ENCODE measurements at places on chromosomes 13 and 19.

DNA sequence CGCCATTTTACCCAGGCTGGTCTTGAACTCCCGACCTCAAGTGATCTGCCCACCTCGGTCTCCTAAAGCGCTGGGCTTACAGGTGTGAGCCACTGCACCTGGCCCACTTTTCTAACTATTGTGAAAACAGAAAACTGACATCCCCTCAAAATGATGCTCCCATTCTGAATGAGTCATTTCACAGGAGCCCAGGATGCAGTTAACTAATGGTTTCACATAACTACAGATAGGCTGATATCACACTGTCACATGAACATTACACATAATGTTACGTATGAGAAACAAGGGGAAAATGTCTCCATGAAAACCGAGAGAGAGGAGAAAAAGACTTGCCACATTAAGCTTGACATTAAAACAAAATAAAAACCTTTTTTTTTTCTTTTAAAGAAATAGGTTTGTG lies 37.5 kb downstream of the N4BP2L2 start:
- DNase-seq = no peak

- DNase-seq = no peak
Measured at GRCh38 chr13:112700291-112701060, 10.6 kb downstream of the ATP11A start.

DNA sequence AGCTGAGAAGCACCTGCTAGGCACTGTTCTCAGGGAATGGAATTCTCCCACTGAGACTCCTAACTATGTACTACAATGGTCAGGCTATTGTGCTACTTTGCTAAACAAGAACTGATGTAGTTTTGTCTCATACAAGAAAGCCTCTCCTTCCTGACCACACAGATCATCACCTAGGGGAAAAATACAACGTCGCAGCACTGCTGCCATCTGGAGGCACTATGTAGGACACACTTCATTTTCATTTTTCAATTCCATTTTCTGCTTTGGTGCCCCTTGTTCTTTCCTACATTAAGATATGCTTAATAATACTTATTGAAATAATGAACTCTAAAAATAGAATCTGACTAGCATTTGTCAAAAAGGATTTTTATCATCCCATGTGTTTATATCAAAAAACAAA lies 21.1 kb downstream of the PROSER1 start:
- DNase-seq = no peak

DNA sequence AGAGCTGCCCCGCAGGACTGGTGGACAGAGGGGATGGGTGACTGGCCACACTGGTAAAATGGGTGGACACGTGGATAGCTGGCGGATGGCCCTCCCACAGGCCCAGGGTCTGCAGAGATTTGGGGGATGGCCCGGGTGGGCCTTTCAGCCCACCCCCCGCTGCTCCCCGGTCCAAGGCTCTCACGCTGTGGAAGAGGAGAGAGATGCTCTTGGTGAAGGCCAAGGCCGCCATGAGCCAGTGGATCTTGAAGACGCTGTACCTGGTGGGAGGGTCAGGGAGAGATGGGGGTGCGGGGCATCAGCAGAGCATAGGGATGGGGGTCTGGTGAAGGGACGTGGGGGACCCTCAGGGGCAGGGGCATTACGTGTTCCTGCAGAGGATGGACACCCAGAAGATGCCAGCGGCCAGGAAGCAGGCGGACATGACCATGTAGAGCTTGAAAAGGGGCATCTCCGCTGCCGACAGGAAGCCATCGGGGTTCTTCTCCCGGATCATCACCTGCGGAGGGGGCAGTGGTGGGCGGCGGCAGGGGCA lies 4.5 kb downstream of the GPR108 start:
- no peak for DNase-seq

DNA sequence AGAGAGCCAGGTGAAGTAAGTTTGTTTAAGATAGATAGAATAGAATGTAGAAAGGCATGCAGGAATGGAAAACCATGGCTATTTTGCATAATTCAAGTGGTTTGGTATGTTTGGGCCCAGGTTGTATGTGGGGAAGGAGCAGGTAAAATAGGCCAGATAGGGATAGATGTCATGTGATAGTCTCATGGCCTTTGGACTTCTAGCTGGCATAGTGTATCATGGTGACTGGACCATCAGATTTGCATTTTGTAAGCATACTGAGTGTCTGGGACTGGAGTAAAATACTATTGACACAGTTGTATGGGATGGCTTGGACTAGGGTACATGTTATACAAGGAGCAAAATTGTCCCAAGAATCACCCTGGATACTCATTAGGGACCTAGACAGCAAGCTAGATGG lies 38.9 kb downstream of the COG3 start:
- DNase-seq = no peak

GRCh38 chr13:100815476-100816046 lies 141.0 kb upstream of the TMTC4 start:
- no peak for DNase-seq

GRCh38 chr19:8148410-8149260 lies 757 bp downstream of the FBN3 start:
- DNase-seq = no peak

DNA sequence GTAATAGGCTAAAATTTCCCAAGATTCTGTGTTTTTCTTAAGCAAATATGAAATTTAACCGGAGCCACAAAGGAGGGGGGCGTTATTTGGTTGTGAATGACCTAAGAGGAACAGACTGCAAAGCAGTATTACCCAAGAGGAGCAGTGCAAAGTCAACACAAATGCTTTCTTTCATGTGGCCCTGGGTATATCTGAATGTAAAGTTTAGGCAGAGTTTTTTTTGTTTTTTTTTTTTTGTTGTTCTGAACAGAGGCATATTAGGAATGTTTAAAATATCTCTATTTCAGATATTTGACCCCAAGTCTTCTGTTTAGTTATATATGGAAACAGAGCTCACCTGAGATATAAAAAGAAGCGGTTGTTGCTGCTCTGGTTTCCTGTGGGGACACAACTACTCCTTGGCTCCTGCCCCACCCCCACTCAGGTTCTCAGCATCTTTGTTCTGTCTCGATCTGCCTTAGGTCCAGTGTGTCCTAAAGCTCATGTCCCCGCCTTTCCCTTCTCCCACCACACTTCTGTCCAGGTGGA lies 220.7 kb downstream of the RFC3 start:
- no peak for DNase-seq

- DNase-seq = no peak
Measured at GRCh38 chr13:110398564-110399507, 91.8 kb downstream of the COL4A2 start.

DNA sequence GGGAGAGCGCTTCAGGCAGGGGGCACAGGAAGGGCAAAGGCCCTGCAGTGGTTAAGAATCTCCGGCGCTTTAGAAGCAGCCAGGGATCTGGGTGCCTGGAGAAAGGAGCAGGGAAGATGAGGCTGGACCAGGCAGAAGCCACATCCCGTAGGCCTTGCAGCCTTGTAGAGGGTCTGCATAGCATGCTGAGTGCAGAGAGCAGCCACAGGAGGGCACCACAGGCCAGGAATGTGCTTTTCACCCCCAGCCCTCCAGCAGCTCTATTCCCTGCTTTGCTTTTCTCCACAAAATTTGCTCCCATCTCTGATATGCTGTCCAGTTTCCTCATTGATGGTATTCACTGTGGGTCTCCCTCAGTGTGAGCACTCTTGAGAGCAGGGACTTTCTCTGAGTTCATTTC lies 5.7 kb downstream of the WDR62 start:
- DNase-seq = no peak

GRCh38 chr19:11763117-11763516 lies 3.7 kb upstream of the ZNF441 start:
- DNase-seq = no peak

- no peak for DNase-seq
Measured at GRCh38 chr19:19747357-19748220, 14.7 kb upstream of the ZNF14 start.

GRCh38 chr19:34173193-34173956 lies 1.1 kb downstream of the LSM14A start:
- DNase-seq = peak; percentile 30

DNA sequence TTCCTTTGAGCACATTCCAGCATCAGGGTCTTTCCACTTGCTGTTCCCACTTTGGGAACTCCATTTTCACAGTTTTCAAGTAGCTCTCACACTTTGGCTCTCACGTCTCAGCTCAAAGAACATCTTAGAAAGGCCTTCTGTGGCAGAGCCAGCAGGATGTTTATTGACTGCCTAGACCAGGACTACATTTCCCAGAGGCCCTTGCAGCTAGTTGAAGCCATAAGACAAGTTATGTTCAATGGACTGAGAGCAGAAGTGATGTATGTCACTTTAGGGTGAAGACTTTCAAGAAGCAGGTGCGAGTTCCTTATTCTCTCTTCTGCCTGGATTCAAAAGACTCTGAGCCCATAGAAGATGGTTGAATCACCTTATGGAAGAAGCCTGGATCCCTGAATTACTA lies 4.3 kb upstream of the HAUS5 start:
- no peak for DNase-seq

- no peak for DNase-seq
Measured at GRCh38 chr13:35342440-35342839, 134.0 kb downstream of the MAB21L1 start.

- no peak for DNase-seq
Measured at GRCh38 chr19:5246554-5247155, 94.0 kb downstream of the PTPRS start.

DNA sequence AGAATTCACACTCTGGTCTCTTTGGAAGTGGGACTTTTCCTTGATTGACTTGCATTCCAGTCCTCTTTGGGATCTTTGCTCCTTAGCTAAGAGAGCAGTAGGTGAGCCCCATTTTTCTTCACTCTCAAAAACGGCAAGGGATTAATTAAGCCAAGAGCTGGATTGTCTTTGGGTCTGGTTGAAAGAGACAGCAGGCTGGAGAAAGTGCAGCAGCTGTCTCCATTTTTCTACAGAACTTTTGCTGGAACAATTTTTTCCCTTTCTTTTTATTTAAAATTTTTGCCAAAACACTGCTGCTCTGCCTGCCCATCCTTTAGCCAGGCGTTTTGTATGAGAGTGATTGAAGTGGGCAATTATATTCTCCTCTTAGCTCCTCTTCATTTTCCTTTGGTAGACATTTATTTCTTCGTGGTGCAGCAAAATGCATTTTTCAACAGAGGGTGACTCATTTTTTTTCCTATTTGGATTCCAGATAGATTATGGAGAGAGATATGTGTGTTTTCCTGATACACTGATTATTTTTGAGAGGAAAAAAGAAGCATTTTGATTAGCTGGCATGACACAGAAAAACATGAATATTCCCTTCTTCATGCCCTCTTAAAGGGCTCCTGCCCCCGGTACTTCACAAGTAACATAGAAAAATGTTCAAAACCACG lies 371.2 kb upstream of the NBEA start:
- DNase-seq = no peak

All from CD4-positive, alpha-beta memory T cell (primary cell).